Left hindlimb (tissue), 1 donor: ENCODE measurements at places on chromosomes 12 and 14.

DNA sequence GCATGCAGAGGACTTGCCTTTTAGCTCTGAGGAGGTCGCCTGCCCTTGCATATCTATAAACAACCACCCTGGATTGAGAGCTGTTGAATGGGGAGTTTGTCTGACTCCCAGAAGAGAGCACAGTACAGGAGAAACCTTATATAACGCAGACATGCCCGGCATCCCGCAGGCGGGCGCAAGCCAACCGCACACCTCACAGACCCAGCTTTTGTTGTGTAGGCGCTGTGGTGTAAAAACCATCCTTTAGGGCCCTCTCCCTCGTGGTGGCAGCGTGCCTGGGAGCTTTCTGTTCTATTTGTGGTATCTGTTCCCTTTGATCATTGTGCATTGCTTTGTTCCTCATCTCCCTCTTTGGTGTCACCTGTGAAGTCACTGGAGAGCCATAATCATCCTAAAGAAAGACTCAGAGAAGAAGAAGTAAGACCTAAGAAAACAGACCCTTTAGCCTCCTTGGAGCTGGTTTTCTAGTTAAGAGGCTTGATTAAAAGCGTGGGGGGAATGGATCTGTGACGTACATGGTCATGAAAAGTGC lies 77.7 kb downstream of the ETV6 start:
- DNase-seq = no peak

DNA sequence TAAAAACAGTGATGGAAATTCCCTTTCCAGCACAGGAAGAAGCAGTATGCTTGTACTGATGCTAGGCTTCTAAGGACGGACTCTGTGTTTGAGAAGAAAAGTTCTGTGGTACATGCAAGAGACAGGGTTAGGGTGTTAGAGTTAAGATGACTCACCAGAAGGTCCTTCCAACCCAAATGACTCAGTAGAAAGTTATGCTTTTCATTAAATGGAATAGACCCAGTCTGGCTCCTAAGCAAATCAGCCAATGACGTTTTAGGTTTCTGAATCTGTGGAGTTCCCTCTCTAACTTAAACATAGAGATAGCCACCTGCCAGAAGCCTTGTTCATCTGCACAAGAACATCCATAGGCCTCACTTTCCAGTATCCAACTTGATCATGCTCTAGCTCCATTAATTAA lies 5.7 kb downstream of the PTHLH start:
- no peak for DNase-seq

- no peak for DNase-seq
Measured at GRCh38 chr12:8847435-8847834, 25.0 kb downstream of the A2ML1 start.

DNA sequence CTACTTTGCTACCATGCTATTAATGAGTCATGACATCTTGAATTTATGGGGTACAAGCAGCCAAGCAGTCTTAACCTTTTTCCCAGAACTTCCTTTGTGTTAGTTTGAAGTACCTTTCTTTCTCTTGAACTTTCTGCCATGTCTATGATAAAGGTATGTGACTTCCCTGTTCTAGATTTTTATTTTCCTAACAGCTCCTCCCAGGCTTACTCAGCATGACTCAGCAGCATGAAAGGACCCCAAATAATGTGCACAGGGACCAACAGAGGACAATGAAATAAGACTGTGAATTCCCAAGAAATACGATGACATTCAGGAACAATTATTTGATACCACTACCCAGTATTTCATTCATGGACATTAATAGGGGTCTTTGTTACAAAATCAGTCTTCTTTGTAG lies 60.0 kb downstream of the TTC6 start:
- DNase-seq = no peak

GRCh38 chr14:70771781-70772212 lies 37.5 kb downstream of the MAP3K9 start:
- DNase-seq = no peak

DNA sequence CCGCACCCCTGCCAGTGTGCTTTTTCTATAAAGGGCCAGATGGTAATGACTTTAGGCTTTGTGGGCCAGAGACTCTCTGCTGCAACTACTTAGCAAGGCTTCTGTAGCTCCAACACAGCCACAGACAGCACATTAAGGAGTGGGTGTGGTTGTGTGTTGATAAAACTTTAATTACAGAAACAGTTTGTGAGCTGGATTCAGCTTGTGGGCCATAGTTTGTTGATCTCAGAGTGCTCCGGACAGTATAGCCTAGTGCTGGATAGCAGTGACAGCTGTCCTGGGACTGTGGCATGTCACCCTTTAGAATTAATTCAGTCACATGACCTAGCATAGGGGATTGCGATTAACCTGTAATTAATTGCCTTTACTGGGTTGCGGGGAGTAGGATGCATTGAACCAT lies 109.7 kb downstream of the ZNF664 start:
- no peak for DNase-seq

GRCh38 chr14:87492561-87492960 lies 500.4 kb downstream of the GALC start:
- DNase-seq = no peak

DNA sequence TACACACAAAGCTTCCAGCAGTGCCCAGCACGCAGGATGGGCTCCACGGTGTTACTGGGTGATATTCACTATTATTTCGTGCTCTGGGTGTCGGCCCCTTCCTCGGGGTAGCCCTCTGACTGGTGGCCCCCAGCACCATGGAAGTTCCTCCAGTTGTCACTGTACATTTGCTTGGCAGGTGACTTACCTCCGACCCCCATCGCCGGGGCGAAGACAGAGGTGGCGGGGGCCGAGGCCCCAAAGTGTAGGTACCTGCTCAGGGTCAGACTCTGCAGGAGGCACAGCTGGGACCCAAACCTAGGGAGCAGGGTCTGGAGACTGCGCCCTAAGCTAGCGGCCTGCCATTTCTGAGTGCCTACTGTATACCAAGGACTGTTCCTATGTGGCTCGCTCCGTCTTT lies 98.9 kb downstream of the RFLNA start:
- no peak for DNase-seq

DNA sequence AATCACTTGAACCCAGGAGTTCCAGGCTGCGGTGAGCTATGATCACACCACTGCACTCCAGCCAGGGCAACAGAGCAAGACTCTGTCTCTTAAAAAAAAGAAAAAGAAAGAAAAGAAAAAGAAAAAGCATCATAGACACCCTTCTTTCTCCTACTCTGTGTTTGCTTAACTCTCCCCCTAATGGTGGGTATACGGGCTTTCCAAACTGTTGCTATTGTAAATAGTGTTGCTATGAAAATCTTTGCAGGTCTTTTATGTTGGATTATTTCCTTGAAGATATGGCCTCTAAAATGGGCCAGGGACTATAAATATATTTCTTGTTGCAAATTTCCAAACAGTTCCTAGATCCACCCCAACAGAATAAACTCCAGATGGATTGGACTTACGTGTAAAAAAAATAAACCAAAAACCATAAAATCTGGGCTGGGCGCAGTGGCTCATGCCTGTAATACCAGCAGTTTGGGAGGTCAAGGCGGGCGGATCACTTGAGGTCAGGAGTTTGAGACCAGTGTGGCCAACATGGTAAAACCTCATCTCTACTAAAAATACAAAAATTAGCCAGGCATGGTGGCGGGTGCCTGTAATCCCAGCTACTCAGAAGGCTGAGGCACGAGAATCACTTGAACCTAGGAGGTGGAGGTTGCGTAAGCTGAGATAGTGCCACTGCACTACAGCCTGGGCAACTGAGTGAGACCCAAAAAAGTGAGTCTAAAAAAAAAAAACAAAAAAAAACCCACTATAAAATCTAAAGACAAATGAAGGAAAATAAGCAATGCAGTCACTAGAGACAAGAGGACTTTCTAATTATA lies 25.9 kb downstream of the NFKBIA start:
- no peak for DNase-seq

DNA sequence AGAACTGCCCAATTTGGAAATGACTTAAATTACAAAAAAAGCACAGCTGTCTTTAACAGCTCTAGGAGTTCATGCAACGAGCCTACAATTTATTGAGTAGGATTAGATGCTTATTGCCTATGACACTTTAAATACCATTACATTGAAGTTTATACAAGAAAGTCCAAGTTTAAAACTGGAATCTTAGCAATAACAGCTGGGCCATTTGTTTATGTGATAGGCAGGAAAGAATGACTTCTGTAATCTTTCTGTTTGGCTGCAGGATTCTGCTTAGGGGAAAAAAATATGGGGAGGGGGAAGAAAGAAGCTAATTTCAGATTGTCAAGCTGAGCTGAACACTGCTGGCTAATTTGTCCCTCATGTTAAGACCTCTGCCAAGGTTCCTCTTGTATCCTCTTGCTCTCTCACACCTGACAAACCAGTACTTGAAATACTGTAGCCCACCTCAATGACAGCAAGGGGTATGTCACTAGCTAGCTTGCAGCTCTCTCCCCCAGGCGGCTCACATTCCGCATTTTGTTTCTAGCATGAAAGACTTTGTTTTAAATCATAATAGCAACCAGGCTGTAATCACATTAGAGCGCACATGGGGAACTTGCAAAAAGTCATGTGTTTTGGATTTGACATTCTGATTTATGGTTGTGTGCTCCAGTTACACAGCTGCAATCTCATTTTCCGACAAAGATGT lies 384.8 kb downstream of the BMP4 start:
- peak; percentile 53 for DNase-seq

DNA sequence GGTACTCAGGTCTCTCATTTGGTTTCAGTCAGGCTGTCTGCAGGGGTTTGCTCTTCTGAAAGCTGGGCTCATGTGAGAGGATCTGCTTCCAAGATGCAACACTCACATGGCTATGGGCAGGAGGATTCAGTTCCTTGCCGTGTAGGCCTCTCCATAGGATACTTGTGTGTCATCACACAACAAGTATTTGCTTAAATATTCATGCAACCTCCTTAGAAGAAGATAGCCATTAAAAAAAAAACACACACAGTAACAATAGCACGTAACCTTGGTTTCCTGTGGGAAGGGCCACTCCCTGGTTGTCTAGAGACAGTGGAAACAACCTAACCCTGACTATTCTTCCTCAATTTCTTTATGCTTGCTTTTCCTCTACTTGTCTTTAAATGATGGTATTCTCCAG lies 31.8 kb upstream of the CLEC4E start:
- no peak for DNase-seq

- DNase-seq = no peak
Measured at GRCh38 chr12:89494411-89495231, 30.0 kb downstream of the GALNT4 start.

GRCh38 chr12:2756756-2757155 lies 38.0 kb upstream of the FKBP4 start:
- no peak for DNase-seq

- no peak for DNase-seq
Measured at GRCh38 chr14:92785667-92786426, 8.3 kb upstream of the GOLGA5 start.

- DNase-seq = no peak
Measured at GRCh38 chr12:62933602-62934238, 1.2 kb downstream of the PPM1H start.

- DNase-seq = no peak
Measured at GRCh38 chr12:85527192-85527591, 247.2 kb downstream of the ALX1 start.

DNA sequence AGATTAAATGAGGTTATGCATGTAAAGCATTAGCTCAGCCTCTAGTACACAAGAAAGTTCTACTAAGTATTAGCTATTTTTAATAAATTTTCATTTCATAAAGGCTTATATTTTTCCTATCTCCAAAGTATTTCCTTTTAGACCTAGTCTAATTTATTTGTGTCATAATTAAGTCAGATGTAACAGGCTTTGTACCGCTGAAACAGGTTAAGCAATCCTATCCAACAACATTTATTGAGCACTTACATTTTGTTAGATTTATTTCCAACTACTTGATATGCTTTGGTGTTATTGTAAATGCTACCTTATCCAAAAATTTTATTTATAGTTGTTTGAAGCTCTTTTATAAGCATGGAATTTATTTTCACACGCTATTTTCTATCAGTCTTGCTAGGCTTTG lies 1.8 kb upstream of the PARP2 start:
- DNase-seq = no peak

GRCh38 chr14:98056946-98057345 lies 1215.1 kb downstream of the BCL11B start:
- no peak for DNase-seq

GRCh38 chr12:109879351-109880042 lies 844 bp downstream of the GLTP start:
- peak; percentile 44 for DNase-seq

GRCh38 chr14:64249363-64249762 lies 44.8 kb downstream of the ESR2 start:
- no peak for DNase-seq

- DNase-seq = no peak
Measured at GRCh38 chr12:121287267-121287954, 9.1 kb downstream of the CAMKK2 start.

- no peak for DNase-seq
Measured at GRCh38 chr12:8065991-8066594, at the start of gene C3AR1. Gene C3AR1 (minus strand): TSS chr12:8066359. CDS start chr12:8060185, 6,174 bp downstream.

- no peak for DNase-seq
Measured at GRCh38 chr14:38868399-38869290, 234.4 kb downstream of the SEC23A start.

DNA sequence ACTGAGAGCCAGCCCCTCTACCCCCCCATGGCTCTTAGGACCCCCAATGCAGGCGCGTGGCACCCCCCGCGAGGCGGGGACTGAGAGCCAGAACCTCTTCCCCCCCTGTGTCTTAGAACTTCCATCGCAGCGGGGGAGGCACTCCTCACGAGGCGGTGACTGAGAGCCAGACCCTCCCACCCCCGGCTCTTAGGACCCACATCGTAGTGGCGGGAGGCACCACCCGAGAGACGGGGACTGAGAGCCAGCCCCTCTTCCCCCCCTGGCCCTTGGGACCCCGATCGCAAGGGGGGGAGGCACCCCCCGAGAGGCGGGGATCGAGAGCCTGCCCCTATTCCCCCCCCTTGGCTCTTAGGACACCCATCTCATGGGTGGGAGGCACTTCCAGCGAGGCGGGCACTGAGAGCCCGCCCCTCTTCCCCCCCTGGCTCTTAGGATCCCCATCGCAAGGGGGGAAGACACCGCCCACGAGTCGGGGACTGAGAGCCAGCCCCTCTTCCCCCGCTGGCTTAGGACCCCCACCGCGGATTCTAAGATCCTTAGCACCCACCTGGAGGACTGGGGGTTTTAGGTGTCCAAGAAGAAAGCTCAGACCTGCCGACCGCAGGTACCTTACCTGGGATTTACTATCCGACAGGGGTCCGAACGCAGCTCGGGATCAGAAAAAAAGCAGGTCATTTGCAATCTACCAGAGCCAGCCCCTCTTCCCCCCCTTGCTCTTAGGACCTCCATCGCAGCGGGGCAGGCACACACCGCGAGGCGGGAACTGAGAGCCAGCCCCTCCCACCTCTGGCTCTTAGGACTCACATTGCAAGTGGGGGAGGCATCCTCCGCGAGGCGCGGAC lies 44.9 kb downstream of the DDX11 start:
- peak; percentile 67 for DNase-seq

GRCh38 chr14:34569750-34570149 lies 30.2 kb upstream of the EAPP start:
- no peak for DNase-seq

- DNase-seq = no peak
Measured at GRCh38 chr14:96062010-96062409, 22.8 kb downstream of the C14orf132 start.

- no peak for DNase-seq
Measured at GRCh38 chr14:88063811-88064210, 58.9 kb downstream of the GPR65 start.
